ENCODE measurements at places on chromosomes 11 and 22.

DNA sequence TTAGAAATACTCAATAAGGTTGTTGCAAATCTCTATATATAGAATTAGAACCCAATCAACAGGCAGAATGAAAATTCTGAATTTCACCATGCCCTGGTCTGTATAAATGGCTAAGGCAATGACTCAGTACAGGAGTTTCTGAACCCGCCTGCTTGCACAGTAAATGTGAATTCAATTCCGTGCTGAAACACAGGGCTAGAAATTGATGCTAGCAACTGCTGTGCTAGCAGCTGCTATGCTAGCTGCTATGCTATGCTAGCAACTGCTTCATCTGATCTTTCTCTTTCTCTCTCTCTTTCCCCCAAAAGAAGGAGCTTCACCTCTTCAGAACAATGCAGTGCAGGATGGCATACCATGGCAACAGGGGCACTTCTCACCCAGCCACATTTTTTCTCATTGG is 9.7 kb upstream of the OR52J3 start:
- DNase-seq: no peak

DNA sequence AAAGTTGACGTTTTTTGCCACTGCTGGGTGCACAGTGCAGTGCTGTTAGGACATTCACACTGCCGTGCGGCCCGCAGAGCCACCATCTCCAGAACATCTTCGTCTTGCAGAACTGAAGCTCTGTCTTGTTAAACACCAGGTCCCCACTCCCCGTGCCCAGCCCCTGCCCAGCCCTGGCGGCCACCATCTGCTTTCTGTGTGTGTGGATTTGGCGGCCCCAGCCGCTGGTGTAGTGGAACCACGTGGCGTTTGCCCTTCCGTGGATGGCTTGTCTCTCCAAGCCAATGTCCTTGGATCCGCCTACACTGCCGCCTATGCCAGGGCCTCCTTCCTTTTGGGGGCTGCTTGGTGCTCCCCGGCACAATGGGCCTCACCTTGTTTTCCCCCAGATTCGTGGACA is 8.2 kb upstream of the MUC5AC start:
- DNase-seq: no peak

DNA sequence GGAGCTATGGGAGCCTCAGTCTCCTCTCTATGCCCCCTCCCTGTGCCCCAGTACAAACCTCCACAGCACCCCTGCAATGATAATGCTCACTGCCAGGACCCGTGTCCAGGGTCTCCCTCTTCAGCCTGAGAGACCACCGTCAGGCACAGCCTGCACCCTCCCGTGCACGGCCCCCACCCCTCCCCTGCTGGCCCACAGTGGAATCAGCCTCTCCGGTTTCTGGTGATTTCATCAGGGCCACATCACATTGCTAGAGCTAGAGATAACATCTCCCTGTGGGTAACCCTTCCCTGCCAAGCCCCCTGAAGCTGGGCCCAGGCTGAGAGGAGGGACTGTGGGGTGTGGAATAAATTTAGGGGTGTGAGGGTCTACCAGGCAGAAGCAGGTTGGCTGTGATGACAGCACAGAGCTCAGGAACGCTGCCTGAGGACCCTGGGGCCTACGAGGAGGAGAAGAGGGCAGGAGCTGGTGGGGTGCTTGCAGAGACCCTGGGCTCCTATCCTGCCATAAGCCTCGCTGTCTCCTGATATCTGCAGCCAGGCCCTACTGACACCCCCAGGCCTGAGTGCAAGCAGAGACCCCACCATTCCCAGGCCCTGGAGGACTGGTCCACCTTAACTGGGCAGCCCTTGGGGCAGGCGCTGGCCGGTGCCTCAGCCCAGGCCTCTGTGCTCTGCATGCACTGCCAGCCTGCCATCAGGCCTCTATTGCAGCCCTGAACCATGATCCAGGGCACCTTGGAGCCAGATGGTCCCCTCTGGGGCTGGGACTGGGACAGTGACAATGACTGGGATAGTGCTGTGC is at the start of gene KLHDC7B:
Gene KLHDC7B, plus strand, starts transcription at position 378 of the 804 bp plus-strand sequence. Its CDS starts 345 bp downstream, at position 723.
- no peak for DNase-seq

DNA sequence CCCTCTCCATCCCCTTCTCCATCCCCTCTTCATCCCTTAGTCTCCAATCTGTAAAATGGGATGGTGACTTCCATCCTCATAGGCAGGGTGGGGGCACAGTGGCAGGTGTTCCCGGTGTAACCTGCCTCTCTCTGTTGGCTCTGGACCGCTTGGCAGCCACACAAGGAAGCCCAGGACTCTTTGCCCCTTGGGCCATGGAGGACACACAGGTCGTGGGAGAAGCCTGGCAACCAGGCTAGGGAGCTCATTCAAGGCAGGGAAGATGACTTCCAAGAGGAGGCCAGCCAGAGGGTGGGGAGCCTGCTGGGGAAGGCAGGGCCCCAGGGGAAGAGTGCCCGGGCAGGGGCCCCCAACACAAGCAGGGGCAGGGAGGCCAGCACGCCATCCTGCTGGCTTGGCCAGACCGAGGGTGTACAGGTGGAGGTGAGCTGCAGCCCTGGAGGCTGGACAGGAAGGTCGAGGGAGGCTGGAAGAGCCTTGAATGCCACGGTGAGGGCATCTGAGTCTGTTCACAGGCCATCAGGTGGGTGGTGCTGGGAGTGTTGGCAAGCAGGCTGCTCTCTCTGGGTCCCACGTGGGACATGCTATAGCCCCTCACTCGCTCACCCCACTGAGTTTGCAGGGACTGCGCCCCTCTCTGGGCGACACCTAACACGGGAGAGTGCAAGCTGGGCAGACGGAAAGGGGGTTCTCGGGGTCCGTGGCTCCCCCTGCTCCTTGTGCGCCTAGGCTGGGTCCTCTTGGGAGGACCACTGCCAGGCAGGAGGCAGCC is 15.5 kb upstream of the CTSD start:
- no peak for DNase-seq

DNA sequence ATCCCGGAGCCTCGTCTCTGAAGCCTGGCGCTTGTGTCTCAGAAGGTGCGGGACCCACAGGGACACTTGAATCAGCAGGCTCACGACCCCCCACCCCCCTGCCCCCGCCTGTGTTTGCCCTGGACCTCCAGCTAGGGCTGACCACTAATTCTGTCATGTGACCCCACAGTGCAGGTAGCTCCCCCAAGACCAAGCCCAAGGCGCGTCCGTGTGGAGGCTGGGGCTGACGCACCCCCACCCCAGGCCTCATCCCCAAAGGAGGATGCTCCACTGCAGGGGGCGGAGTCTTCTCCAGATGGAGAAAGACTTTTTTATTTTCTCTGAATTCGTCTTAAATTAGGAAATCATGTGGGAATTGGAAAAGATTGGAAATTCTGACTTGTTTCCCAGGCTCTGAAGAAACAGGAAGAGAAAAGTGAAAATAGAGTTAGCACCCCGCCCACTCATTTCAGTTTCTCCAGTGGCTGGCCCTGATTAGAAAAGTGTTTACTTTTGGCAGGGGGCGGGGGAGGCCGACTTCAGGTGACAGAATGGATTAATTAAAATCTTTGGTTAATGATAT is 1.0 kb upstream of the RELA start:
- DNase-seq: peak; percentile 75

- DNase-seq: peak; percentile 92
These were observed at the start of gene SMIM45 for GRCh38 chr22:41951898-41952474. SMIM45 (plus strand) TSS chr22:41952150.

GRCh38 chr11:26276798-26277424 is 55.0 kb upstream of the ANO3 start:
- no peak for DNase-seq

DNA sequence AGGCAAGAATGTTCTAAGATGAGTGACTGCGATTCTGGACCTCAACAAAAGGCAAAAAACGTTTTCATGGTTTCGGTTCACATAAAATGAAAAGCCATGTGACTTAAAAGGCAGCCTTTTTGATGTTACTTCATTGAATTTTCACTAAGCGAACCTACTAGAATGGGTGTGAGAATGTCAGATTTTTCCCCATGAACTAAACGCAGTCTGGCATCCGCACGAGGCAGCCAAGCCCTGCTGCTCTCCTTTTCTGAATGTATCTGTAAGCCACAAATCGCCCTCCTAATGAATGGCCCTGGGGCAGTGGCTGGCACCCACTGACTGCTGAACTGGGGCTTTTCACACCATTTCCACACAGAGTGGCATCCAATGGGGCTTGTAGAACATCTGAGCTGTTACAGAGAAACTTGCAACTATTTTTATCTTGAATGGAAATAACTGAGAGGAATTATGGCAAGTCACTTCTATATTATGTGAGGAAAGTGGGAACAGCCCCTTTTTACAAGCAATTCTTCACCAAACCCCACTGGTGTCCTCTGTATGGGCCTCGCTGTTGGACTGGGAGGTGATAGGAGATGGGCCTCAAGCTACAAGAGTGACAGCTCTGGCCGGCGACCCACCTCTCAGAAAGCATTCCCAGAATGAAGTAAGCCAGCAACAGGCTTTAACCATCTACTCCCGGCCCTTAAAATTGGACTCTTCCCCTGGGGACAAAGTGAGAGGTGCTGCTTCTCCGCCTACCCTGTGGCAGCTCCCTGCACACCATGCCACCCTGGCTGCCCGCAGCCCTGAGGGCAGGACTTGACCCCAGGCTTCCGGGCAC is 29.4 kb downstream of the PPP2R1B start:
- DNase-seq: peak; percentile 19

DNA sequence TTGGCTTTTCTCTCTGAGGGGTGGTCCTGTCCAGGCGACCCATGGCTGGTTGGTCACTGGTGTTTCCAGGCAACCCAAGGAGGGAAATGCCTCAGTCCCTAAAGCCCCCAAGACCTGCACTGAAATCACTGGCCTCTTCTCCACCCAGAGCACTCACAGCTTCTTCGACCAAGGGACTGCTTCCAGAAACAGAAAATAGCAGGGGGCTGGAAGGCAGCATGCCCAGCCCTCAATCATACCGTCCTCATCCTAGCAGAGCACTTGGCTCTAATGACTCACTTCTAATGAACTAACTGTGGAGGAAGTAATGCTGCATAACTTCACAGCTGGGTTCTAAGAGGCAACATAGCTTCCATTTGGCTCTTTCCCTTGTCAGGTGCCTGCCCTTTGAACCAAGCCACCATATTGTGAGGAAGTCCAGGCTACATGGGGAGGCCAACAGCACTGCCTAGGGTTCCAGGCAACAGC is 27.6 kb downstream of the DKK3 start:
- no peak for DNase-seq

- DNase-seq: no peak
These were observed 492.9 kb upstream of the KIRREL3 start for GRCh38 chr11:127493330-127494022.

GRCh38 chr11:17991783-17992433 is 20.9 kb downstream of the SERGEF start:
- DNase-seq: no peak

DNA sequence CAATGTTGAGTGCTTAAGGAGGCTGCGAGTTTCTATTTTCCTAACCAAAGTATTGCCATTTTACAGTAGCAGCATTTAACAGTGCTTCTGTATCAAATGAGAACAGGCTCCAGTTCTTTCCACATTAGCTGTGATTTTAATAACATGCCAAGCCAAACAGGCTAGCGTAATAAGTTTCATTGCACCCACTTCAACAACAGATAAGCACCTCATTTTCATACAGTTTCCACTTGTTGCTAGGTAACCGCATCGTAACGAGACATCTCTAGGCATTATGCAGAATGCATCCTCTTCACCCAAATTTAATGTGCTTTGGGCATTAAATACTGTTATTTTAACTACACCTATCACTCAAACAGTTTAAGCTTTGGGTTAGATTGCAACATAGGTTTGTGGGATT is 79.0 kb downstream of the CADM1 start:
- DNase-seq: no peak

DNA sequence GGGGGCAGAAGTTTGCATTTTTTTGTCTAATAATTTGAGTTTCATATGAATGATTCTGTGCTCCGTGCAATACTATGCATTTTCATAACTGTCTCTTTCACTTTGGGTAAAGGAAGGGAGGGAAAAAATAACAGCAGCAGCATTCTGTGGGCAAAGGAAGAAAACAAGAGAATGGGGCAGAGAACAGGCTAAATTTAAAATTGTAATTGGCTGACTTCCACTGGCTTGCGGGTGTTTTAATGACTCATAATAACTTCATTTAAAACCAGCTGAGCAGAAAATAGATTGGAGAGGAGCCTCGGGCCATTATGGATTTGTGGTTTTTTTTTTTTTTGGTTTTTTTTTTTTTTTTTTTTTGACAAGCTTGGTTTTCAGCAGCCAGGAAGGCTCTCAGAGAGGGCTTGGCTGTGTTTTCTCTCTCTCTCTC is 107.4 kb downstream of the ZBTB16 start:
- DNase-seq: no peak

- no peak for DNase-seq
These were observed 3.0 kb downstream of the RASL10A start for GRCh38 chr22:29312218-29313125.

- no peak for DNase-seq
These were observed 1112.0 kb upstream of the RAG2 start for GRCh38 chr11:37710031-37710430.

DNA sequence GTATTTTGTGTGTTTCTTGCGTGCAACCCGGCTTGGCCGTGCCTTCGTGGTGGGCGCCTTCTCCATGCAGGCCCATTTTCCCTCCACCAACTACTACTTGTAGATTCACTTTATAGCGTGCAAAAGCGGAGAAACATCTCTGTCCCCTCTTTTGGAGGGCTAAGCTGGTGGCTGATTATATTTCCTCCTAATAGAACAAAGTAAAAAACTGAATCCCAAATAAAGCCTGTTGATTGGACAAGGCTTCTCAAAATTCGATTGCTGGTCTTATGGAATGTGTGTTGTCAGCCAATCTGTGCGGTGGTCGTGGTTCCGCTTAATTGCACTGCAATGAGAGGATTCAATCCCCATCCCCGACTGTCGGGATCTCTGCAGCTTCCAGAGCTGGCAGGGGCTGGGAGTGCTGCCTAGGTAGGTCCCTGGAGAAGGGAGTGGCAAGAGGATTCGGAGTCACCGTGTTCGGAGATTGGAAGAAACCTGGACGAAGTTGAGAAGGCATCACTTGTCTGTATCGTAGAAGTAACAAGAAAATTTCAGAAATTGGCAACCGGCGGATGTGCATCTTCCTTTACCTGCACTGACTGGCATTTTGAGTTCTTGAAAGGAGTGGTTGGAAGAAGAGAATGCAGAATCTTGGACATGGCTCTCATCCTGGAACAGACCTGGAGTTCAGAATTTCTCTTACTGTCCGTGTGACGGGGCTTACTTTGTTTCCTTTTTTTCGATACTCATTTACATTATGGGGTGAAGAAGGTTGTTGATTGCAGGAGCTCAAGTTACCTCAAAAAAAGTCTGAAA is 1.1 kb downstream of the HMGXB4 start:
- no peak for DNase-seq
